GM03348 (cell line): ENCODE measurements at places on chromosomes 5 and 9.
A peak's percentile ranks its signal among the peaks of the same experiment; 100 is the strongest.

DNA sequence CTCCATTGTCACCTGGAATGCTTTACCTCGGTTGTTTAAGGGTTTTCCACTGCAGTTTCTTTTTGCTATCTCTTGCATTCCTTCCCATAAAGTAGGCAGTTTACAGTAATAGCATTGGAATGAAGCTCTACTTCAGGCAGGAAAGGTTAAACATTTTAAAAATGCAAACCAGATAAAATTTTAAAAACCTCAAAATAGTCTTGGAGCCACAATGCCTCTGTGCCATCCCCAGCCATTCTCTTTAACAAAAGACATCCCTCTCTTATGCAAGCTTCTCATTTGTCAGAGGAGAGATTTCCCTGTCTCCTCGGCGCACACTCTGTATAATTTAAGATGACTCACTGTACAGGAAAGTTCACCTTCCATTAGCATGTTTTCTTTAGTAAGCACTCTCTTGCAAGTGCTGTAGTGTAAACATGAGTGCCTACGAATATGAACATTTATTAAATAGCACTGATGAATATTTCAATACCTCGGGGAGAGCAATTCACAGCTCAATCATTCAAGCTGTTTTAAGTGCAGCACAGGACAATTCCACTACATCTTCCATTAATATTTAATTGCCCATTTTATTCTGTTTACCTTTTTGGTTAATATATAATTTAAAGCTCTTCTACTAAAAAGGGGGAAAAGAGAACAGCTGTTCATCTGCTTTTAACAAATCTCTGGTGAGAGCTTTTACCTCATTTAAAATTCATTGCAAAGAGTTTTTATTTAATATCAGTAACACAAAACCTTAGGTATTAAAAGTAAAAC lies 343.6 kb downstream of the SPATA31D1 start:
- peak; percentile 68 for DNase-seq

- no peak for DNase-seq
Measured at GRCh38 chr9:137519553-137519952, 30.6 kb downstream of the PNPLA7 start.

DNA sequence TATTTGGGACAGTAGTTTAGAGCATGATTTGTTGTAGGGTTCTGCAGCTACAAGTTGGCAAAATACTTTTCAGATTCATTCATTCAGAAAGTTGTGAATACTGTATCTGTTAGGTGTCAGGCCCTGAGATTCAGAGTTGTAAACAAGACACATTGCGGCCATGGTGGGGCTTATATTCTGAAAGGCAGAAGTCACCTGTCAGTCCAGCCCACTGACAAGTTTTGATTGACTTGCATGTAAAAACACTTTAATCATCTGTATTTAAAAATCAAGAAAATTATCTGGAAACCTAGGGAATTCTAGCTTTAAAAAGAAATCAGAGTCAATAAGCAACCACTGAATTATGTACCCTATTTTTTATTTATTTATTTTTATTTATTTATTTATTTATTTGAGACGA lies 13.0 kb downstream of the LARP1 start:
- DNase-seq = no peak

- DNase-seq = no peak
Measured at GRCh38 chr5:95738072-95738471, 6.9 kb downstream of the RHOBTB3 start.

GRCh38 chr5:79585116-79585515 lies 27.1 kb upstream of the TENT2 start:
- no peak for DNase-seq

DNA sequence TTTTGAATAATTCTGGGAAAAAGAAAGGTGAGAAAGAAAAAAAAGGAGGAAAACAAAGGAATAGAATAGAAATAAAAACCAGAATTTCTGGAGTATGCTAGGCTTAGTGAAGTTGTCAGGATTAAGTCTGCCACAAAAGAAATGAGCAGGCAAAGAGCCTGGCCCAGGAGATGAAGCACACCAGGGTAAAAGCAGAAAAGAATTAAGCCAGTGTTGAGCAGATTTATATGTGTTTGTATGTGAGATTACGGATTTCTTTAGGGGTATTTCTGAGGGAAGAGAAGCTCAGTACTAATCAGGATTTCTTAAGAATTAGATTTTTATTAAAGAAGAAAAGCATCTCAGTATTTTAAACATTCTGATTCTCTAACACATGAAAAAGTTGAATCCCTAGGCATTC lies 74.5 kb downstream of the MRPS27 start:
- no peak for DNase-seq

GRCh38 chr9:110081395-110081794 lies 126.6 kb downstream of the C9orf152 start:
- DNase-seq = peak; percentile 63
